ENCODE measurements at places on chromosomes 12 and 14. TPM values are rescaled to one million over a fixed set of nuclear protein-coding genes. Genes with fewer than 3 reads are reported as not detected.

Gene SLC22A17
- 2.6 TPM for total RNA-seq

Gene TAS2R9
- not detected for total RNA-seq

Gene KRT80
- 11.1 TPM for total RNA-seq

Gene BCAT1
- total RNA-seq, result 256 TPM

Gene CAPZA3
- total RNA-seq, result not detected

Gene KLRF2
- not detected for total RNA-seq

Gene KLRC1
- total RNA-seq, result not detected

Gene PA2G4
- 220 TPM for total RNA-seq

Gene ENDOU
- total RNA-seq, result not detected

Gene RPS6KL1
- total RNA-seq, result 5.2 TPM

Gene PLA2G1B
- not detected for total RNA-seq

All from epithelial cell of umbilical artery (primary cell).